ENCODE measurements at places on chromosomes 1 and 21.

DNA sequence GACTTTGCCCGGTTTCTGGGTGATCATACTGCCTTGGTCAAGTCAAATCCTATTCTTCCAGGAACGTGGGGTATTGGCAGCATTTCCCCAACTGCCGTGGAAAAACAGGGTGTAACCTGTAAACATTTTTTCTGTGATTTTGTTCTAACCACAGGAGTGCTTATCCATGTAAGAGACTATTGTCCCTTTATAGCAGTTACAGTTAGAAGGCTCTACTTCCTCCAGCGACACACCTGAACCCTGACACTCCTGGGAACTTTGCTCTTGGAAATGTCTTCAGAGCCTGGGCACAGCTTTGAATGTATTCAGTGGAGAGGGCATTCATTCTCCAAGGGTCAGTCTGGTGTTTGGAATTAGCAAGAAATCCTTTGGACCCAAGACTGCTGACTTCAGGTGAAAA, 26.4 kb upstream of the ARHGEF10L start:
- no peak for DNase-seq

GRCh38 chr1:221098471-221099405, 219.5 kb downstream of the HLX start:
- peak; percentile 50 for DNase-seq

DNA sequence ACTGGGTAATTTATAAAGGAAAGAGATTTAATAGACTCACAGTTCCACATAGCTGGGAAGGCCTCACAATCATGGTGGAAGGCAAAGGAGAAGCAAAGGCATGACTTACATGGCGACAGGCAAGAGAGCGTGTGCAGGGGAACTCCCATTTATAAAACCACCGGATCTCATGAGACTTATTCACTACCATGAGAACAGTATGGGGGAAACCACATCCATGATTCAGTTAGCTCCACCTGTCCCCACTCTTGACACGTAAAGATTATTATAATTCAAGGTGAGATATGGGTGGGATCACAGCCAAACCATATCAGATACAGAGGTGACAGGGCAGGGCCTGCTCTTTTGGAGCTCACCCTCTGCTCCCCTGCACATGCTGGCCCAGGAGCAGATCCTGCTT, 31.4 kb upstream of the TMEM61 start:
- no peak for DNase-seq

DNA sequence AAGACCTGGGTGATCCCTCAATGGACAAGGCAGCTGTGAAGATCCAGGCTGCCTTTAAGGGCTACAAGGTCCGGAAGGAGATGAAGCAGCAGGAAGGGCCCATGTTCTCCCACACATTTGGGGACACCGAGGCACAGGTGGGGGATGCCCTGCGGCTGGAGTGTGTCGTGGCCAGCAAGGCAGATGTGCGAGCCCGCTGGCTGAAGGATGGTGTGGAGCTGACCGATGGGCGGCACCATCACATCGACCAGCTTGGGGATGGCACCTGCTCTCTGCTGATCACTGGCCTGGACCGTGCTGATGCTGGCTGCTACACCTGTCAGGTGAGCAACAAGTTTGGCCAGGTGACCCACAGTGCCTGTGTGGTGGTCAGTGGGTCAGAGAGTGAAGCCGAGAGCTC, 85.2 kb downstream of the TRIM11 start:
- no peak for DNase-seq

- DNase-seq = no peak
Measured at GRCh38 chr1:147627435-147628110, 42.8 kb downstream of the ACP6 start.

DNA sequence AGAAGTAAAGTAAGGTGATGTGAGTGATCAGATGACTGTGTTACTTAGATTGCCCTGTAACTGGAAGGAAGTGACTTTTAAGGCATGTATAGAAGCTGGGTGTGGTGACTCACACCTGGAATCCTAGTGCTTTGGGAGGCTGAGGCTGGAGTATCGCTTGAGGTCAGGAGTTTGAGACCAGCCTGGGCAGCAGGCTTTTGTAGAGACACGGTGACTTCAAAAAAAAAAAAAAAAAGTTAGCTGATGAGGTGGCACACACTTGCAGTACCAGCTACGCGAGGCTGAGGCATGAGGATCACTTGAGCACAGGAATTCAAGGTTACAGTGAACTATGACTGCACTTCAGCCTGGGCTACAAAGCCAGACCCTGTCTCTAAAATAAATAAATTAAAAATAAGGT, 2.3 kb upstream of the USP16 start:
- no peak for DNase-seq

DNA sequence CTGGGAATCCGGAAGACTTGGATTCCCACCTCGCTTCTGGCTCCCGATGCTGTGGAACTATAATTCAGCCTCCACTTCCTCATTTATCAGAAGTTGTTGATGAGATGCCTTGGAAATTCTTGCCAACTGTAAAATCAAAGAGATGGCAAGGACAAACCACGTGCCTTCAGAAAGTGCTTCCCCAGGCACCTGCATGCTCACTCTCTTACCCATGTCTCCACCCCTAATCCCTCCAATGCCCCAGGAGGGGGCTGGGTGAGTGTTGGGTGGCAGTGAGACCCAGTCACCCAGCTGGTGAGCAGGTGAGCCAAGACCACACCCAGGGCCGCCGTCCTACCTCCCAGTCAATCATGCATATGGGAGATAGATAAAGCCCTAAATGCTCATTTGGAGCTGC, 160.8 kb downstream of the PSMG1 start:
- no peak for DNase-seq

DNA sequence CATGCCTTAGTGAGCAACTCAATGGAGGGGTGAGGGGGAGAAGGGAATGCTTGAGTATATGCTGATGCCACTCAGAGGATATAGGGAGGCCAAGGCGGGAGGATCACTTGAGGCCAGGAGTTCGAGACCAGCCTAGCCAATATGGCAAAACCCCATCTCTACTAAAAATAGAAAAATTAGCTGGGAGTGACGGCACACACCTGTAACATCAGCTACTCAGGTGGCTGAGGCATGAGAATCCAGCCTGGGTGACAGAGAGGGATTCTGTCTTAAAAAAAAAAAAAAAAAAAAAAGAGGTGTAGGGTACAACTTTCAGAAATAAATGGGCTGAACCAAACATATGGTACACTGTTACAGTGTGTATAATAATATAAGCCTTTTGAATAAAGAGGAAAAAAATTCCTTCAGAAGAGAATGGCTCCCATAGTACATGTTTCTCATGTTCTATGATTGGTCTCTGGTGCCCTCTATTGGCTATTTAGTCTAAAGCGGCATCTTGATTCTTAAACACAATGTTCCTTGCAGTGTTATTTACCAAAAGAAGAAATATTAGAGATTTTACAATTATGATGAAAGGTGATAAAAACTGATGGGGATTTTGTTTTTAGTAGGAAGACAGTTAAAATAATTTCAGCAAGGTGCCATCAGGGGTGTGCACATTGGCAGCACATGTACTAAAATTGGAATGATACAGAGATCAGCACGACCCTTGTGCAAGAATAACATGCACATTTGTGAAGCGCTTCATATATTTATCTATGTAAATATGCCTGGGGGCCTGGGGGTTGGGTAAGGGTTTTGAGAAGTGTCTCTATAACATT, 109.8 kb downstream of the PATJ start:
- DNase-seq = peak; percentile 60

DNA sequence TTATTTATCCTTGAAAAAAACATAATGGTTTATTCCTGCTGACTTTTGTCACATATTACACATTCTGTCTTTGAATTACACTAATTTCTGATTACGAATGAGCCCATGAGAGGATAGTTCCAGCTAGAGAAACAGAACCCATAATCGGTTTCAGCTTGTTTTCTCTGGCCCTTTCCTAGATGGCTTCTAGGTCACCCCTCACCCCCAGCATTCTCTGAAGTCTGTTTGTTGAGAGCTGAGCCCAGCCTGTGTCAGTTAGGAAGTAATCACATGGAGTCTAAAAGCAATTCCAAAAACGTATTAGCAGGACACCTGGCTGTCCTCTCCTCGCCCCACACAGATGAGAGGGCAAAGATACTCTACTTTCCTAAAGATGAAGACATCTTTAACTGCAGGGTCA, 48.9 kb downstream of the KIAA1614 start:
- DNase-seq = no peak

- no peak for DNase-seq
Measured at GRCh38 chr1:191592039-191592438, 566.2 kb upstream of the RGS18 start.

DNA sequence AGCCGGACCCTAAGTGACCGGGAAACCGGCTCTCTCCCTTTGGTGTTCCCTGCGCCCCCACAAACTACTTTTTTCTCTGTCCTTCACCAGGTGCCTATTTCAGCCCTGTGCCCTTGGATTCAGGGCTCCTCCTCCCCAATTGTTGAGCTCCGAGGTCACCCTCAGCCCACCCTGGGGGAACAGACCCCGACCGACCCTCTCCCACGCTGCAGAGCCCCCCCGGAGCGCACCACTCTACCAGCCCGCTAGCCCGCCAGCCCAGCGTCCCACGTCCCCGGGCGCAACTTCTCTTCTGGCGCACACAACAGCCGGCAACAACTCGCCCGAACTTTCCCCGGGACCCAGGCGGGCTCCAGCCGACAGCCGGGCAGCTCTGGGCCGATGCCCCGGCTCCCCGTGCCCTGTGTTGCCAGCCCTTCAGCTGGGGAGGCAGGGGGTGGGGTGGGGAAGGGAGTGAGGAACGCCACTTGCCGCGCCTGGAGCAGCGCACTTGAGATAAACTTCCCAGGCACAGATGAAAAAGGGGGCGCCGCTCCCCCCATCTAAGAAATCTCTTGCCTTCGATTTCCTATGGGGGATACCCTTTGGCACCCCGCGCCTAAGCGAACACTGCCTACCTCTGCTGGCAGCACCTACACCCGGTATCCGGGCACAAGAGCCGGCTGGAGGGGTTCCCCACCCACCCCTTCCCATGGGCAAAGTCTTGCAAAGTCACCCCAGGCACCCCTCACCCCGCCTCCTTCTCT, 997 bp downstream of the CASZ1 start:
- no peak for DNase-seq

DNA sequence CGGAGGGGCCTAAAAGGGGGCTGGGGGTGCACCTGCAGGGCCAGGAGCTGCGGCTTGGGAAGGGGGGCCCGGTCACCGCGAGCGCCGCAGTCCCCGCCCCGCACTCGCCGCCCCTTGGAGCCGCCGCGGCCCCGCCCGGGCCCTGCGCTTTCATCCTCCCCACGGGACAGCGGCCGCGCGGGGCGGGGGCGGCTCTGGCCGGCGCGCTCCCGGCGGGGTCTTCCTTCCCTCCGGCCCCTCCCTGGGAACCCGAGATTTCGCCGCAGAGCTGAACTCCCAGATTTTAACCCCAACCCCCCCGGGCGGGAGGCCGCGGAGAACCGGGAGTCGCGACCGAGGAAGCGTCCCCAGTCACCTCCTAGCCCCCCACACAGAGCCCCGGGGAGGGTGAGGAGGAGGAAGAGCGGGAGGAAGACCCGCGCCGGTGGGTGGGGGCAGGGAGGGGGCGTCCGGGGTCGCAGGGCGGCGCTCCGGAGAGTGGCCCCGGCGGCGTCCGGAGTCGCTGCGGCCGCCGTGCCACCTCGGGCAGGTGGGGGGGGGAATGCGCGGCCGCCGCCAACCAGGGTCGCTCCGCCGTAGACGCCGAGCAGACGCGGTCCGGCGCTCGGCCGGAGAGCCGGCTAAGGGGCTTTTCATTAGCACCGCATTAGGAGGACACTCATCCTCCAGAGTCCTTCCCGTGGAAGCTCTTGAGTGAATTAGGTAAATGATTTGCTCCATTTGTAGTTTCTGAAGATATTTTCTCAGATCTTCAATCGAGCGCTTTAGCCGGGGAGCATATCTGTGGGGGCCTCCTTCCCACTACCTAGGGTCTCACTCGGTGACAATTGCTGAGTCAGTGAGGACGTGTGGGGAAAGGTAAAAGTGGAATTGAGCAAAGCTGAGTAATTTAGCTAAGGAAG, 31.6 kb upstream of the NFIA start:
- peak; percentile 20 for DNase-seq

GRCh38 chr1:69914976-69915765, 290.2 kb downstream of the LRRC40 start:
- DNase-seq = no peak

DNA sequence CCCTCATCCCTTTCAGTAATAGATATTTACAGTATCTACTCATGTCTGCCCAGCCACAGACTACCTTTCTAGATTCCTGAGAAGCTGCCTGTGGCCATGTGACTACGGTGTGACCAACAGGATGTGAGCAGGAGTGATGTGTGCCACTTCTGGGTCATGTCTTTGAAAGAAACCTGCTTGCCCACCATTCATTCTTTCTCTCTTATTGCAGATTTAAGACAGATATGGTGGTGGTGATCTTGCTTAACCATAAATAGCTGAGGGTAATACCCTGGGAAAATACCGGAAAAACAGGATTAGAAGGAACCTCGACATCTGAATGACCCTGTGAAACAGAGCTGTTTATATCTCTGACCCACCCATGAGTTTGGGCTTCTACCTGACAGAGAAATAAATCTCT, 41.6 kb upstream of the GUCA2A start:
- no peak for DNase-seq

- no peak for DNase-seq
Measured at GRCh38 chr1:16013908-16014258, 4.0 kb downstream of the HSPB7 start.

- no peak for DNase-seq
Measured at GRCh38 chr1:233597489-233597901, 16.4 kb upstream of the KCNK1 start.

DNA sequence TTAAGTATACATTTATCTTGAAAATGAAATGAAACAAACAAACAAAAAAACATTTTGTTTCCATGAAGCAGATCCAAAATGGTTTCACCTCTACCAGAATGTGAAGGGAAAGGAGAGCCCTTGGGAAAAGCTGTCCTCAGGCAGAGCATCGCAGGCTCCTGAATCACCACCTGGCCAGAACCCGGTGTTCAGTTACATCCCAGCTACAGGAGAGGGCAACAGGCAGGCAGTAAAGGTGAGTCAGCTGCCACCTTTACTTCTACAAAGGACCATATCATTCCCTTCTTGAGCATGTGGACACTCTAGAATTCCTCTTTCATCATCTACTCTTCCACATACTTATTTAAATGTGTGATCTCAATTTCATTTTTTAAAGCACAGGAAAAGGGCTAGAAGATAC, 151.2 kb downstream of the PIGK start:
- no peak for DNase-seq
